ENCODE measurements at places on chromosomes 16 and 17.

DNA sequence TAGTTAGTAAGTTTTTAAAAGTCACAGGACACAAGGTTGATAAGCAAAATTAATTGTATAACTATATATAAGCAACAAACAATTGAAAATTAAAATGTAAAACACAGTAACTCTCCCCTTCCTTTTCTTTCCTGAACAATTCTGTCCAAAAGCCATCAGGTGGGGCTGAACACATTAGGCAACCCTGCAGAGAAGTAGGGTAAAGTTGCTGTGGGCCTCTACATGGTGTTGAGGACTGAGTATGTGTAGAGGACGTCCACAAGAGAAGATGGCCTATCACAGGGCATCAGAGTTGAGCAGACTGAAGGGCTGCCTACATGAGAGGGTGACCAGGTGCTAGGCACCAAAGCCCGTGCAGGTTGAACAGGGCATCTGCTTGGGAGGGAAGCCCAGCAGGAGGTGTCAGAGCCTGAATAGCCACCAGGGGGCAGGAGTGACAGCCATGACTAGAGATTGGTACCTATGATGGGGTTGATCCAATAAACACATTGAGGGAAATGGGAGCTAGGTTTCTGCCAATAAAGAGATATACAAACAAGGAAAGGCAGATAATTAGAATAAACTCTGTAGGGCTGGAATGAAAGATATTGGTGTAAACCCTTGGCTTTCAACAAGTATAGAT is 415.1 kb downstream of the NPIPA8 start:
- peak; percentile 48 for DNase-seq

GRCh38 chr16:17589898-17590297 is 119.1 kb upstream of the XYLT1 start:
- no peak for DNase-seq

DNA sequence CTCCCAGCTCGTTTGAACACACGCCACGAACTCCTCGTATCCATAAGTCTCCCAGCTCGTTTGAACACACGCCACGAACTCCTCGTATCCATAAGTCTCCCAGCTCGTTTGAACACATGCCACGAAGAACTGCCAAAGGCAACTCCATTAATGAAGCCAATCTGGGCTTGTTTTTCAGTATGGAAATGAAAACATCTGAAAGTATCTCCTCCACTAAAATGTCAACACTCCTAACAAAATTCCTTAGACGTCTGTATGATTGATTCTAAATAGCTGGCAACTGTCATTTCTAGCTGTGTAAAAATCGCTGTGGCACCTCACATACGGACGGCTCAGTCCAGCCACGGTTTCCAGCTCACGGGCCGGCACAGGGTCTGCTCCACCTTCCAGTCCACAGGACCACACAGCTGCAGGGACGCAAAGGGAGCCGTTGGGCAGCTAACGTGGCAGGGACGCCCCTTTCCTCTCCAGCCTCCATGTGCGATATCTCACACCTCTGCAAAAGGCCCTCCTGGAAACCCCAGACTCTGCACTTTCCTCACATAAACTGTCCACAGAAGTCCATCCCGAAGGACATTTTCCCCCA is 67.1 kb upstream of the METRNL start:
- no peak for DNase-seq

- DNase-seq: no peak
Observed at GRCh38 chr17:35895636-35896587, 15.8 kb upstream of the CCL5 start.

GRCh38 chr17:74715144-74715543 is 2.4 kb upstream of the CD300LF start:
- DNase-seq: no peak

DNA sequence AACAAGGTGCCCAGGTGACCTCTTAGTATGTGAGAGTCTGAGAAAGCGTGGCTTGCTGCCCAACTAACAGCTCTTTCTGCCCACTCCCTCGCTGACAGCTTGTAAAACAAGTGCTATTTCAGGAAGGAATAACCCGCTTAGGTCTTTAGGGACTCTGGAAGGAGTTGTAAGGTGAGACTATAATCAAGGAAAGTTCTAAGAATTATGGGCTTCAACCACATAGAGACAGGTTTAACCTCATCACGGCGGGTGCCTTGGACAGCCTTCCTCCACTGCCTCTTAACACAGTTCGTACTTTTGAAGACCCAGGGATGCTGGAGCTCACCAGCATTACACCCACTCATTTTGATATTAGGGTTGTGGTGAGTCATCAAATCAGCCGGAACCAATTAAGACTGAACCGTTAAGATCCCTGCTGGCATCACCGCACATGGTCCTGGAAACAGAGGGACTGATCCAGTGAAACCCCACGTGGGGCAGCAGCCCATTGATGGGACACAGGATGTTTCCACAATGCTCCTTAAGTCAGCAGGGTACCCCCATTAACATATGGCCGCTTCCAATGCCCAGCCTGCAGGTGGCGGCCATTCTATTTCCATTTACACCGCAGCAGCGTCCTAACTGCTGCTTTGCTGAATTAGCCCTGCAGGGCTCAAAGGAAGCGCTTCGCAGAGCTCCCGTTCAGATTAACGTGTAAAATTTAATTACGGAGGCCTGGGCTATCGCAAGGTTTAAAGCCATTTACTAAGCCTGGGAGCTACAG is 176.6 kb upstream of the SDK2 start:
- DNase-seq: no peak

GRCh38 chr16:3576211-3576610 is 992 bp downstream of the NLRC3 start:
- no peak for DNase-seq

DNA sequence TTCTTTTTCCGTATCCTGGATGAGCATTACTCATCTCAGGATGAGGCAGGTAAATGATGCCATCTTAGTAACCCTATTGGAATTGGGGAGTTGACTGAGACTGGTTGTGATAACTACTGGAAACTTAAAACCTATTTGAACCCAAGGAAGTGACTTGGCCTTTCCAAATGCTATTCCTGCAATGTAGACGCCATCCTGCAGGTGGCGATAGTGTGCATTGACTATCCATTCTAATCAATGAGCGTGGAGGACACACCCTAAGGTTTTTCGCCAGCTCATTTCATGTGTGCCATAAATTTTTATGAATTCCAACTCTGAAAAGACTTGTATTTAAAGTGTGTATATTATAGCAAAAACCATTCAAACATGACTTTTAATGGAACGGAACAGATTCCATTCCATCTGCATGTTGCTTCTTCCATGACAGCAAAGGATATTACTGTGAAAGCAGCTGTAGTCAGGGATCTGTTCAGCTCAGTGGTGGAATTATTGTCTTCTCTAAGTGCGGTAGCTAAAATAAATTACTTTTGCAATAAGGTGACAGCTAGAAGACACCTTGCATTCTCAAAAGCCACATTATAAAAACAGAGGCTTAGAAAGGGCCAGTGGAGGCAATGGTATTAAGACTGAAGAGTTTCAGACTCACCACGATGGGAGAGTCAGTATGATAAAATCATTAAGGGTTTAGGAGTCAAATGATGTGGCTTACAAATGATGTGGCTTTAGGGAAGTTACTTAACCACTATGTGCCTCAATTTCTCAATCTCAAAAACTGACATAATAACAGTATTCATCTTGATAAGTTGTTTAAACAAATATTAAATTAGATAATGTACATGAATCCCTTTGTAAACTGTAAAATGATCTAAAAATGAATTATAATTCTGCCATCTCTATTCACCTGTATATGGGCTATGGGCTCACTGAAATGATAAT is 55.5 kb downstream of the SYT17 start:
- peak; percentile 42 for DNase-seq

- no peak for DNase-seq
Observed at GRCh38 chr16:68200088-68200783, 35.7 kb downstream of the ESRP2 start.

GRCh38 chr16:27961296-27961620 is 102.3 kb downstream of the GSG1L start:
- no peak for DNase-seq

DNA sequence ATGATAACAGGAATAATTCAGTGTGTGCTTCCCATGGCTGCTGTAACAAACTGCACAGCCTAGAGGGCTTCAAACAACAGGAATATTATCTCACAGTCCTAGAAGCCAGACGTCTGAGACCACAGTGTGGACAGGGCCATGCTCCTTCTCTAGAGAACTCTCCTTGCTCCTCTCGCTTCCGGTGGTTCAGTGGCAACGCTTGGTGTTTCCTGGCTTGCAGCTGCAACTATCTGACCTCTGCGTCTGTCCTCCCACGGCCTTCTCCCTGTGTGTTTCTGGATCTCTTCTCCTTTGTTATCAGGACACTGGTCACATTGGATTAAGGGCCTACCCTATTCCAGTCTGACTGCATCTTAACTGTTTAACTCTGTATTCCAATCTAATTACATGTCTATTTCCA is 414.3 kb downstream of the MAF start:
- no peak for DNase-seq

GRCh38 chr17:81517009-81517338 is 4.4 kb upstream of the ACTG1 start:
- no peak for DNase-seq
